PC-9 (cell line): ENCODE measurements at places on chromosomes 5 and 9.
A peak's percentile ranks its signal among the peaks of the same experiment; 100 is the strongest.

DNA sequence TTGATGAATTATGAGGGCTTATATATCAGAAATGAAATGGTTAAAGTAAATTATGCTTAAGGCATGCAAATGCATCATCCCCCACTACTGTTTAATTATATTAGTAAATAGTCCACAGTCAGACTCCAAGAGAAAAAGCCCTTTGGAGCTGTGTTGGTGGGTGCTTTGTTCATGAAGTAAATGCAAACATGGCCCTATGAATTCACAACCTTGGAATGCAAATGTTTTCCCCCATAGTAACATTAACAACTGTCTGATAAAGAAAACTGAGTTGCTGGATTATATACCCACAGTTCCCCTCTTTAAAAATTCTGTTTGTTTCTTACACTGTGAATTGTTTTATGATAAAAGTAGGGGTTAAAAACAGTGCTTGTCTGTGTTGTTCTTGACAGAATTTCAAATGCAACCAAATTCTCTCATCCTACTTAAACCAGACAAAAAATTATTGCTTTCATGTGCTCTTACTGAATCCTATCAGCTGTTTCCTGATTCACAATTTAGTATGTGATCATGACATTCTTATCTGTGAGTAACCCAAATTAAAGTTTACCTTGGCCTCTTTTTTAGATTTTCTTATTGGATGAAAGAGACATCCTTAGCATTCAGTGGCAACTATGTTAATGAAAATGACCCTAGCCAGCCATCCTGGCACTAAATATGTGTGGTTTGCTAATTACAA, 48.5 kb upstream of the SNCAIP start:
- no peak for DNase-seq

DNA sequence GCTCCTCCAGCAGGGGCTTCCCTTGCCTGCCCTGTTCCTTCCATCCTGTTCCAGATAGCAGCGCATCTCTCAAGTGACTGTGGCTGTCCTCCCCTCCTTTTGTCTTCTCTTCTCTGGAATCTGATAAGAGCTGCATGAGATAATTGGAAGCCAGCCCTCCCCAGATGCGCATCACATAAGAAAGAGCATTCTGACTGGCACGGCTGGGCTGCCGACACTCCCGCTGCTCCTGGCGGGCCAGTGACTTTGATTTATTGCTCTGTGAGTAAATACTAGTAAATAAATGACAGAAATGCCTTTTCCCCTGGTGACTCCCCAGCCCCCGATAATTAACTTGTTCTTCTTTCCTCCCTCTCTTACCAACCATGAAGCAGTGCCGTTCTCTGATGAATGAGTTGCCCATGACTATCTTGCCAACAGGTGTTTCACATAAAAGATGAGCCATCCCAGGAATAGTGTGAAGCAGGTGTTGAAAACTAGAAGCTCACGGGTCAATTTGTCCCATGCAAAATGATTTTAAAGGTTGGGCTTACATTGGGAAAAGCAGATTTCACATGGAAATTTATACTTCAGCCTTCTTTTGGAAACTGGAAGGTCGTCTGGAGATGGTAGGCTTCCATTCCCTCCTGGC, 212.3 kb downstream of the ERCC6L2 start:
- no peak for DNase-seq

DNA sequence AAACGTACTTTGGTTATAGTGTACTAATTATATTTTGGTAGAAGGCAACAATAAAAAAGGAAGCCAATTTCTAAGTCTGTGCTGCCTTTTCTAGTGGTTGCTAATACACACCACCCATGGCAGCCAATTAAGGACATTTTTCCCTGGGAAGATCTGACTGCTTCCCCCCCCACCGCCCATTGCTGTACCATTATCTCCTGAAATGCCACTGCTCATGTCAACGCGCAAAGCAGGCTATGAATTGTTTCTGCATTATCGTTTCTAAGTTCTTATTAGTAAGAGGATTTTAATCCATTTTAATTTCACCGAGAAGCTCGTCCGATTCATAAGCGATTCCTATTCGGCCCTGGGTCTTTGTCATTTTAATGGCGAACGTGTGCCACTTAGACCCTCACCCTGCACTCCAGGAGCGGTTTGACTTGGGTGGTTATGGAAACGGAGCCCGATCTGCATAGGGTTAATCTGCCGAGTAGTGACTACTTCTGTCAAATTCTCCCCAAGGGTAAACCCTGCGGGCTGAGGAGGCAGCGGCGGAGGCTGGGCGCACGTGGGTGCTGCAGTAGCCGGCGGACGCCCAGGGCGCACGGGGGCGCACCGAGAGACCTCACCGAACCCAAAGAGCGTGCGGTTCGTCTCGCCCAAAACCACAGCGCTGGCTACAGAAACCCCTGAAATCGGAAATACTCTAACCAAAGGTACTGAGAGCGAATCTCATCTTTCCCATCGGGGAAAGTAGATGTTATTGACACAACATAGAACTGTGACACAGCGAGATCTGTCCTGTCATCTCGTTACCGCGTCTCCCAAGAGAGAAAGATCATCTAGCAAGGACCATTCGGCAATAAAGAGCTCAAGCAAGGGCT, 55.8 kb upstream of the SHC3 start:
- no peak for DNase-seq

GRCh38 chr9:77455312-77455927, 192.7 kb downstream of the GNA14 start:
- no peak for DNase-seq

DNA sequence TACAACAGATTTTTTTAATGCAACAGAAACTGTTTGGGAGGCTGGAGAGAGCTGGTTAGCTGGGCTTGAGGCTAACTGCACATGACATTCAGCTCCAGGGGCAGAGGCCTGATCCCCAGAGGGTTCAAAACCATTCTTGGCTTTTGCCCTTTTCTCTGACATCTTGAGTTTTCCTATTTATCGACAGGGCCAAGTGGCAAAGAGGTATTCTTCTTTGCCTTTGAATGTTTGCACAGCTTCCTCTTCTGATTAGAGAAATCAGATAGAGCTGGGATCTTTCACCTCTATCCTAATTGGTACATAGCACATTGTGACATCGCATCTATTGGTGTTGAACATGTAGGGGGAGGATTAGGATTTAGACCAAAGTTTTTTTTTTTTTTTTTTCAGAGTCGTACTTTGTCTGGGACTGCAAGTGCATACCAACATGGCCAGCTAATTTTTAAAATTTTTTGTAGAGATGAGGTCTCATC, 143.7 kb downstream of the ACTBL2 start:
- DNase-seq = no peak

- no peak for DNase-seq
Observed at GRCh38 chr9:479304-479970, 264.8 kb downstream of the DOCK8 start.

GRCh38 chr9:77454663-77455062, 193.5 kb downstream of the GNA14 start:
- DNase-seq = no peak

DNA sequence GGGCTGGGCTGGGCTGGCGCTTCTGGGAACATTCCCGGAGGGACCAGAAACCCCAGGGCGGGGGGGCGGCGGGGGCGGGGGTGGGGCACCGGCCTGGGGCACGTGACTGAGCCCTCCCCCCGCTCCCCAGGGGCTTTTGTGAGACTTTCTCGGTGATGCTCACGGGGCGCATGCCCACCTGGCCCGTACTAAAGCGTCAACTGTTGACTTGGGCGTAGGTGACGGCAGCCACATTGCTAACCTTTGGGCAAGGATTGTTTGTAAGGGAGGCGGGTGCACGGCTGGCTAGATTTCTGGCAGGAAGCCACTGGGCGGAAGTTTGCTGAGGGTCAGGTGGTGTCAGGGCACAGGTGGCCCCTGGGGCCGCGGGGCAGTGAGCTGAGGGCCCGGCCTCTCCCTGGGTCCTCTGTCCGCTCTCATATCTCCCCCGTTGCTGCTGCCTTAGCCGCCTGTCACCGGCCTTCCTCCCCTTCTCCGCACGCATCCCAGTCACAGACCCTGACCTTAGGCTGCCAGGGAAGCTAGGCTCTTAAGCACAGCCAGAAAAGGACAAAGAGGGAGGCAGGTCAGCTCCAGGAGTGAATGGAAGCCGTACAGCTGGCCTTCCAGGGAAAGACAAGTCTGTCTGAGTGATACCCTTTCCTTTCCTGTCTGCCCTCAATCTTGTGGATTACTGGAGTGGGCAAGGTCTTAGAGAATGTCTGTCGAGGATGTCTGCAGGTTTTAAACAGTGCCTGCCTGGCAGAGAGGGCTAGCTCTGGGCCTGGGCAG, 812 bp downstream of the CACFD1 start:
- DNase-seq = peak; percentile 80
